Brain (organoid and tissue), 16 donors: ENCODE measurements at places on chromosomes 6 and 20.
A peak's percentile ranks its signal among the peaks of the same experiment; 100 is the strongest.

- DNase-seq = no peak
Measured at GRCh38 chr6:119255492-119255891, 94.1 kb downstream of the MAN1A1 start.

- DNase-seq = no peak
Measured at GRCh38 chr20:46088409-46089166, 1.2 kb downstream of the NCOA5 start.

- DNase-seq = peak; percentile 67
Measured at GRCh38 chr6:137707590-137708360, 159.3 kb upstream of the TNFAIP3 start.

GRCh38 chr20:59923514-59923913 lies 9.9 kb downstream of the SYCP2 start:
- no peak for DNase-seq

DNA sequence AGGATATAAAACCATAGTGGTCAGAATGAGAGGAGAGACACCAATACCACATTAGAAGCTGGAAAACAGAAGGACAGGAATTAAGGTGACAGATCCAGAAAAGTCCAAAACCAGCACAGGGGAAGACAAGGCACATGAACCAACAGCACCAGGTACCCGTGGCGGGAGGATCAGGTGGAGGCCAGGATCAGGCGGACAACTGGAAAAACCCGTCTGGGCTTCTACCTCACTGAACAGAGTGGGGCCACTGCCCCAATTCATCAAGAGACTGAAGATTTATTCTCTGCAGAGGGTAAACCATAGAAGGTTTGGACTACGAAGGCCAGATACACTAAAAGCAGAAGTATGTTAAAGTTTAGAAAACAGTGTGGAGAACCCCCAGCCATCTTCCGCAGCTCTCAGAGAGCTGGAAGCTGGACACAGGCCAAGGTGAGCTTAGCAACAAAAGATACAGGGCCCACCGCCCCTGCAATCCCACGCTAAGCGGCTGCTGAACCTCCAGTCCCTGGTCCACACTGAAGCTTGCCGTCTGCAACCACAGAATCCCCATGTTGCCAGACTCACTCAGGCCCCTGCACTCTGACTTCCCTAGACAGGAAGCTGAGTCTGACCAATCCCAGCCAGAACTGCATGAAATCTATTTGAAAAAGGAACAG lies 29.9 kb downstream of the ABHD12 start:
- DNase-seq = peak; percentile 10

DNA sequence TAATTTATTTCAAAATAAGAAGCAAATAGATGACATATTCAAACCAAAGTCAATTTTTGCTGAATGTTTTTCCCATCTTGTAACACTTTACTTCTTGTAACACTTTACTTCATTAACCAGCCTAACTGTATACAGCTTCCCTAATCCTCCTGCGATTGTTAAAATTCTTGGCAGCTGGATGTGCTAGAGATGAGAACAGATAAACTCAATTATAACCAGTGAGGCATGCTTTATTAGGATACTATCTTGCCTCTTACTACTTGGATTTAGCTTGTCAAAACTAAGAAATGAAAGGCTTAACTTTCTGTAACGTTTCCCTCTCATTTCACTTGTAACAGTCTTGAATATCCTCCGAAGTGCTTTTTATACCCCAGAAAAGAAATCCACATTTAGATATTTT lies 94.1 kb upstream of the BMP5 start:
- no peak for DNase-seq

DNA sequence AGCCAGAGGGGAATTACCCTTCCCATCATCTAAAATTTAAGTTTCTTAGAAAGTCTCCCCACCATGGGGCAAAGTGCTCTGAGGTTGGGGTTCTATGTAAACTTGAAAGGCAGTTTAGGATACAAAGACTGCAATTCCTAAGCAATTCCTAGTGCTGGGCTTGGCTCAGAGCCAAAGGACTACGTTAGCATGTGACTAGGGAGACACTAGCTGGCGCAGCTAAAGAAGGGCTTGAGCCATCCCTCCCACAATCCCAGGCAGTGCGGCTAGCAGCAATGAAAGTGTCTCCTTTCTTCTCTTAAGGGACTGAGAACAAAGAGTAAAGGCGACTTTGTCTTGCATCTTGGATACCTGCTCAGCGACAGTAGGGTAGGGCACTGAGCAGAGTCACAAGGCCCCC lies 306.6 kb upstream of the FKBP1C start:
- no peak for DNase-seq

DNA sequence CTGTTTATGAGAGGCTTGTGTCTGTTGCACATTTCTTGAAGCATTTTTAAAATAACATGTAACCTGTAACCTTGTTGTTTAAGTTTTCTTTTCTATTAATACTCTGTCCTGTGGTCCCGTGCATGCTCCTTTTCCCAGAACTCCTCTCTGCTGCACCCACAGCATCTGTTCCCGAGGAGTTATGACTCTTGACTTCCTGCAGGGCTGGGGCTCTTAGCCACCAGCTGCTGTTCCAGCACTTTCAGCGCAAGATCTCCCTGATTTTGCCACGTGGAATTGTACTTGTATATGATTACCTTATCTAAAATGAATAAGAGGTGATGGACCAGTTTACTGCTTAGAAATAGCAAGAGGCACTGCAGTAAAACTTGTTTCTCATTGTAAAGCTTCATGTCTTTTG lies 150.6 kb downstream of the QKI start:
- no peak for DNase-seq

- DNase-seq = peak; percentile 7
Measured at GRCh38 chr6:170305805-170306323, 694 bp upstream of the FAM120B start.

DNA sequence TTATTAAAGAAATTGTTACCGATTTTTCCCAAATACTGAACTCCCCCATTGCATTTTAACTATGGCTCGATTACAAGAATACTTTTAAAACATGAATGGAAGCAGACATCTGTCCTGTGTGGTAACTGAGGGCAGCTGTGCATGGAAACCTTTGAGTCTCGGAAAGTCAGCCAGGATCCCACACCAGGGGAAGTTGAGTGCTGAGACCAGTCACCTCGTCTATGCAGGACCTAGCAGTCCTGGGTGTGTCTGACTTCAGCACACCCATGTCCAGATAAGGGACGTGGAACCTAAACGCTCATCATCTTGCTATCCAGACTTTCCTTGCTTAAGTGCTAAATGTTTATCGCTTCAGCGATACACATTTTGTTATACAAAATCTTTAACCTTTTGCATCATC lies 6.1 kb downstream of the RIN2 start:
- no peak for DNase-seq

GRCh38 chr6:13985663-13986325 lies 61.0 kb downstream of the RNF182 start:
- no peak for DNase-seq
